Ammon's horn (tissue), 1 donor: ENCODE measurements at places on chromosomes 3 and 15.

DNA sequence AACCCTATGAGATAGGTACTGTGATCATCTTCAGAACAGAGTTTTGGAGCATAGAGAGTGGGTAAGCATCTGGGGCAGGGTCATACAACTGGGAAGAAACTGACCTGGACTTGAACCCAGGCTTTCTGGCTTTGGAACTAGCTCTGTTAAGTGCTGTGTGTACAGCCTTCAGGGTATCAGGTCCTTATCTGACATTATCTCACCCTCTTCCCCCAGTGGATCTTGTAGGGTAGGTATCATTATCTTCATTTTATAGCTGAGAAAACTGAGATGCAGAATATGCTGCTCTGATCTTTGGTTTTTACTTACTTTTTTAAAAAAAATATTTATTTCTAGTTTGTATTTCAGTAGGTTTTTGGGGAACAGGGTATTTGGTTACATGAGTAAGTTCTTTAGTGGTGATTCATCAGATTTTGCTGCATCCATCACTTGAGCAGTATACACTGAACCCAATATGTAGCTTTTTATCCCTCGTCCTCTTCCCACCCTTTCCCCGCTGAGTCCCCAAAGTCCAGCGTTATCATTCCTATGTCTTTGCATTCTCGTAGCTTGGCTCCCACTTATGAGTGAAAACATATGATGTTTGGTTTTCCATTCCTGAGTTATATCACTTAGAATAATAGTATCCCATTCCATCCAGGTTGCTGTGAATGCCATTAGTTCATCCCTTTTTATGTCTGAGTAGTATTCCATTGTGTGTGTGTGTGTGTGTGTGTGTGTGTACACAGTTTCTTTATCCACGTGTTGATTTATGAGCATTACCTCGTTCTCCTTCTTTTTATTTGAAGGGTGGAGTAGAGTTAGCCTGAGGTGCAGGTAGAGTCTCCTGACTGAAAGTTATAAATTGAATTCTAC, 271.2 kb downstream of the PTPRG start:
- no peak for DNase-seq

DNA sequence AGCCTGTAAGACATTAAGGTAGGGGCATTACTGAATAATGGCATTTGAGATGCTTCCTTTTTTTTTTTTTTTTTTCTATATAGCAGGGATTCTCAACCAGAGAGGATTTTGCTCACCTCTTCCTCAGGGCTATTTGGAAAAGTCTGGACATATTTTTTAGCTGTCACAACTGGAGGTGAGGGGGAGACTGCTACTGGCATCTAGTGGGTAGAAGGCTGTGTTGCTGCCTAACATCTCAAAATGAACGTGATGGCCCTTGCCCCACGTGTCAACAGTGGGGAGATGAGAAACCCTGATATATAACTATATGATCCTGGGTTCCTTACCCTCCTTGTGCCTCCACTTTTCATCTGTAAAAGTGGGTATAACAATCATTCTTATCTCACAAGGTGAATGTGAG, 71.9 kb downstream of the CADPS start:
- no peak for DNase-seq

GRCh38 chr15:79702621-79703020, 194.2 kb downstream of the MTHFS start:
- DNase-seq = no peak

DNA sequence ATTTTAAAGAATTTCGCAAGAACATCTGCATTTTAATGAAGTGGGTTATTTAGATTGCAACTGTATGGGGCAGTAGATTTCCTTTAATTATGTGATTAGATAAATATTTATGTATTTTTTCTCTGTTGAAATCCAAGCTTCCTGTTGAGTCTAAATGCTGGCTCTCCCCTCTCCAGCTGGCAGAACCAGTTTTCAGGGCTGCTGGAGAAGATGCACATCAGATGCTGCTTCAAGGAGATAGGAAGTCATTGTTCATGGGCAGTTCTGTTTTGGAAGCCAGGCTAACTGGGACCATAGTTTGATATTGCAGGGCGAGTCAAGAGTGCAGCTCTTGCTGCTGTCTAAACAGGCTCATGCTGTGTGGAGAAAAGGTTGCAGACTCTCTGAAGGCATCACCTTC, 97.4 kb downstream of the SLC9A9 start:
- DNase-seq = peak; percentile 14

- no peak for DNase-seq
These were observed 190.7 kb upstream of the SGO1 start for GRCh38 chr3:20376665-20377217.

DNA sequence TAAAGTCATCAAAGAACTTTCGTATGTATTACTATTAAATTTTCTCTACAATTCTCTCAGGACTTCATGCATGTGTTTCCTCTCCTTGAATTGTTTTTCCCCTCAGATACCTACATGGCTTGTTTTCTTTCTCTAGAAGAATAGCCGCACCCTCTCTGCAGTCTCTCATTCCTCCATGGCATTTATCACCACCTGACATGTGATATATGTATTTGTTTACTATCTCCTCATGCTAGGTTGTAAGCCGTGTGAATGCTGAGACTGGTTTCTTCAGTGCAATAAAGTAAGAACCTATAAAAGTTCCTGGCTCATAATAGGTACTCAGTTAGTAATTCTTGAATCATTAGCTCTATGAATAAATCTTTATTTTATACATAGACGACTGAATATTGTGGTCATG, 149.2 kb downstream of the CNTN4 start:
- no peak for DNase-seq

DNA sequence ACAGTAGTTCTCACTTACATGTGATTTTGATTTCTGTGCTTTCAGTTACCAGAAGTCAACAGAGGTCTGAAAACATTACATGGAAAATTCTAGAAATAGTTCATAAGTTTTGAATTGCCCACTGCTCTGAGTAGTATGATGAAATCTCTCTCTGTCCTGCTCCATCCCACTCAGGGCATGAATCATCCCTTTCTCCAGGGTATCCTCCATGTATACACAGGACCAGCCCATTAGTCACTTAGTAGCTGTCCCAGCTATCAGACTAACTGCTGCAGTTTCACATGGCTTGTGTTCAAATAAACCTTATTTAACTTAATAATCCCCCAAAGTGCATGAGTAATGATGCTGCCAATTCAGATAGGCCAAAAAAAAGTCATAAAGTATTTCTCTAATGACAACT, 38.6 kb downstream of the EPHA3 start:
- no peak for DNase-seq

GRCh38 chr15:98823012-98823458, 174.7 kb downstream of the IGF1R start:
- DNase-seq = no peak

GRCh38 chr15:96416218-96416933, 85.9 kb downstream of the NR2F2 start:
- no peak for DNase-seq

DNA sequence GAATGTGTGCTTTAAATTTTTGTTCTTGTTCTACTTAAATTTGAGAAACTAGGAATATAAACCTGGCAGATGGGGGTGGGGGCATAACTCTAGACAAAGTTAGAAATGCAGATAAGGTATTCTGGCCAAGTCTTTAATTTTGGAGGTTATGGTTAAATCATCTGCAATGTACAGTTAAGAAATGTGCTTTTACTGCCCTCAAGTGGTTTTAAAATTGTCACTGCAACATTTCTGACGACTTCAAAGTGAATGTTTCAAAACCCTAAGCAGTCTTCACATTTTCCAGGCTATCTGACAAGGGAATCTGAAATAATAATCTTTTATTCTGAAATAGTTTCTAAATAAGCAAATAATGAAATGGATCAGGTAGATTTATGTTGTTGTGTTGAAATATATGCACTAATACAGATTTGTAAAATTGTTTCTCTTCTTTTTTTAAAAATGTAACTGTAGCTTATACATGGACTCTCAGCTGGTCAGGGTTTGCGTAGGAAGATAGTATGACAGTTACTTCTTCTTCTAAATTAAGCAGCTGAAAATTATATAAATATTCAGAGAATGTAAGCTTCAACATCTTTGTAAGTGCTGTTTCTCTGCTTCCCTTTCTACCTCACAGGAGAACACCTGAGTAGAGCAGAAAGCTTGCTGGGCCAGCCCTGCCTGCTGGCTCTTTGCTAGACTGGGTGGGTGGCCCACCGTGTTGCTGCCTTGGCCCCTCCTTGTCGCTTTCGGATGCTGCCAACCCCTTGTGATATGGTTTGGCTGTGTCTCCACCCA, 45.0 kb downstream of the SUCNR1 start:
- DNase-seq = peak; percentile 55

- no peak for DNase-seq
These were observed 27.9 kb upstream of the SLC12A8 start for GRCh38 chr3:125240496-125240895.

DNA sequence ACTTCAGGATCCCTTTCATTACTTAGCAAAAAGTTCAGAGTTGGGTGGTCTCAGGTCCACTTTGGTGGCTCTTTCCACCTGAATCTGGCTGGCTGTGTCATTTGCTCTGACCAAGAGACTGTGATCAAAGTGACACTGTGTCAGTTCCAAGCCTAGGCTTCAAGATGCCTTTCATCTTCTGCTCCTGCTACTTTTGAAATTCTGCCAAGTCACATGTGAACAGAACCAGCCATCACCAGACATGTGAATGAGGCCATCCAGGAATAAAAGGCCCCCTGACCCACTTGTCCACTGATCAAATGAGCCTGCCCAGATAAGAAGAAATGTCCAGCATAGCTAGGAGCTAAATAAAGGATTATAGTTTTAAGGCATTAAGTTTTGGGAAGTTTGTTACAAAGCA, 132.2 kb downstream of the OSBPL10 start:
- DNase-seq = no peak

GRCh38 chr3:122298239-122298638, 26.8 kb upstream of the CSTA start:
- no peak for DNase-seq

DNA sequence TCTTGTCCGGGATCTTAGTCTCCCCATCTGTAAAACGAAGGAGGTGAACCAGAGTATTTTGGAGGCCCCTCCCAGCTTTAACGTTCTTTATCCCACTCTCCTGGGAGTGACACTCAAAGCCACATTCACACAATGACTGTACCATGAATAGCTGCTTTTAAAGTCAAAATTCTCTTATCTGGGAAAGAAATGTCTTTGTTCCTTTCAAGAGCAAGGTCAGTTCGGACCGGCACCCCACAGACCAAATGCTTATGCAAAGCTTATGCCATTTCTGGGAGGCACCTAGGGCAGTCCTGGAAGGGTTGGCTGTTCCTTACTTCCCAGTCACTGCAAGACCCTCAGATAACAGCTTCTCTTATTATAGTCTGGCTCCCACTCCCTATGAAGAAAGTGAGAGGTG, 53.5 kb upstream of the WNT5A start:
- no peak for DNase-seq

DNA sequence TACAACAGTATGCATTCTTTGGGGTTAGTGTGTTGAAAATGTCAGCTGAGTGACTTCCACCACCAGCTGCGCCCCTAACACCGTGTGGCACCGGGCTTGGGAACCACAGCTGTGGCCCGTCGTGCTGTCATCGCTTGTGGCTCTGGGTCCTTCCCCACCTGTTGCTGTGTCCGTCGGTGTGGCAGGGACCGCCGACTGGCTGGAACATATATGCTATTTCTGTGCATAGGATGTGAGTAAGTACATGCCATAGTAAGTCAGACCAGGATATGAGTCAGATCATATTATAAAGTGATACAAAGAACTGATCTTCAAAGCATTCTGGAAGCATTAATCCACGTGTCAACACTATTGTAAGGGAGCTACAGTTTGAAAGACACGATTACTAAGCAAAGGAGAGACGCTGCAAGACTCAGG, 31.9 kb downstream of the EHD4 start:
- DNase-seq = no peak

- no peak for DNase-seq
These were observed 5.9 kb downstream of the SYNM start for GRCh38 chr15:99110581-99111320.

DNA sequence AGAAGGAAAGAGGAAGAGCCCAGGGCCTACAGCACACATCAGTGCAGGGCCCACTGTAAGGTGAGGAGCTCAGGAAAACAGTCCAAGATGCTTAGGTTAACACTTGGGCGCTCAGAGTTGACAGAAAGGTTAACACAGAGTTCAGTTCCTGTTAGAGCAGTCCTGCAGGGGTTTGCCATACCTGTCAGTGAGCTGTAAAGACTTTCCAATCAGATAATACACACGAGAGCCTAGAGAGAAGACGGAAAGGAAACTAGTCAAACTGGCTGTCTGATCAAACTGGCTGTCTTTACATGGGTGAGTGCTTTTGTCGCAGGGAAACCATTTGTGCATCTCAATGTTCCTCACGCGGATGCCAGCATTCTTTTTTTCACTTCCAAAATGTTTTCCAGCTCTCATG, 61.4 kb upstream of the ARHGEF26 start:
- peak; percentile 33 for DNase-seq

DNA sequence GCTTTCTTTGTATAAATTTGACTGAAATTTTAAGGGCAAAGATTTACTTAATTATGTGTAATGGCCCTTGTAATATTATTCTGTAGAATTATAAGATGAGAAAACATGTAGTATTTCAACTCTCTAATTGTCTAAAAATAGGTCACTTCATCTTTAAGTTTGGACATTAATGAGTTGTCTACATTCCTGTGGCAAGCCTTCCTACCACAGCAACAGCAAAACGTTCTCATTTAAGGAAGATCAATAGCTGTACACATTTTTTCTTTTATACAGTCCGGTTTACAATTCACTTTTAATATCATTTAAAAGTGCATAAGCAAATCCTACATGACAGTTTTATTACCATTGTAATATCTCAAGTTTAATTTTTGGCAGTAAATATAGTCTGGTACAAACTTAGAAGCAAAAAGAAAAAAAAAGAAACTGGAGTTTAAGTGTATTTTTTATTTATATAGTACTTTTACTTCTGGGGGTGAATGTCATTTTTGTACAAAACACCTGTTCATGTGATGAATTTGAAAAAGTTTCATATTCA, 501.8 kb downstream of the ZPLD1 start:
- no peak for DNase-seq

DNA sequence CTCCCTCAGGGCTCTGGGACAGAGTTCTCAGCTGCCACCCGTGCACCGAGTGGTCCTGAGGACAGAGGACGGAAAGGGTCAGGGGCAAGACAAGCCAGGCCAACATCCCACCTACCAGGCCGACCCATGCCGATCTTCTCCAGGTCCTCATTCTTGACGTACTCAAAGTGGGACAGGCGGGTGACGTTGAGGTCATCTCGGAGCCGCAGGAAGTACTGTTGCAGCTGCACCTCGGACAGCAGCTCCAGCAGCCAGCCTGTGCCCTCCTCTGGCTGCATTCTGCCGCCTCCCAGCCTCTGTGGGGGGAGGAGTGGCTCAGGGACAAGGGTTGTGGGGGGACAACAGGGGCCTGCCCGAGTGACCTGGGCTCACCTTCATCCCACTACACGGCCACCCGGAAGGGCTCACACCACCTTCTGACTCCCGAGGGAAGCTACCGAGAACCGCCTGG, 20.0 kb downstream of the TNK2 start:
- DNase-seq = no peak

- DNase-seq = no peak
These were observed 241.7 kb upstream of the ICE2 start for GRCh38 chr15:60720493-60721256.

DNA sequence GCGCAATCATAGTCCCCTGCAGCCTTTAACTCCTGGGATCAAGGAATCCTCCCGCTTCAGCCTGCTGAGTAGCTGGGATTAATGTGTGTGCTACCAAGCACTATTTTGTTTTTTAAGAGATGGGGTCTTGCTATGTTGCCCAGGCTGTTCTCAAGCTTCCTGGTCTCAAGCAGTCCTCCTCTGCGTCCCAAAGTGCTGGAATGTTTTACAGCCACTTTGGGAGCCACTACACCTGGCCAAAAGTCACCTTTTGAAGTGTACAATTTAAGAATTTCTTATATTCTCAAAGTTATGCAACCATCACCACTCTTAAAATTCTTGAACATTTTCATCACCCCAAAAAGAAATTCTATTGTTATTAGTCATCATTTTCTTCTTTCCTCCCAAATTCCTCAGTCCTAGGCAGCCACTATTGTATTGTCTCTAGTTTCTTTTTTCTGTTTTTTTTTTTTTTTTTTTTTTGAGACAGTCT, 17.8 kb downstream of the CDV3 start:
- DNase-seq = no peak
